ENCODE measurements at places on chromosomes 6 and 20.

GRCh38 chr6:41634657-41635056 lies 3.6 kb upstream of the MDFI start:
- no peak for DNase-seq

- DNase-seq: no peak
These were observed 50.6 kb downstream of the LAMA4 start for GRCh38 chr6:112203577-112204349.

GRCh38 chr6:28907394-28907793 lies 16.4 kb downstream of the TRIM27 start:
- no peak for DNase-seq

DNA sequence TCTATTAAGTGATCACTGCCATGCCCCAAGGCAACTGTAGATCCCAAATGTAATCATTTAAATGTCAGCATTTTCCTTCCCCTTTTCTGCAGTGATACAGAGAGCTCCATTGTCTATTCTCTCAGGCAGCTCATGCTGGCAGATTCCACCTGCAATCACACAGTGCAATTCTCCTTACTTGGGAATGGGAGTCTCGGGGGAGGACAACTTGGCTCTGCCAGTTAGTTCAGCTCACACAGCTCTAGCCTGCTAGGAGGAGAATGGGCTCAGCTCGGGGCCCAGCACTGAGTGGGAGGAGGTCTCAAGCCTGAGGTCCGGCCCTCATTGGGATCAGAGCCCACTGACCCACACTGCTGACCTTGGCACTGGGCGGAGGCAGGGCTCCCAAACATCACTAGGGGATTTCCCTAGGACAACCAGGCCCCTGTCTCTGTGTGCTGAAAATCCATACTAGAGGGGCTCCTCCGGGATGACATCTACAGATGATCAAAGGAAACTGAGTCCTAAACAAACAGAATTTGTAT lies 109.2 kb upstream of the ASF1A start:
- DNase-seq: no peak

- peak; percentile 12 for DNase-seq
These were observed 368.0 kb downstream of the QKI start for GRCh38 chr6:163782436-163783003.
